Daoy (cell line): ENCODE measurements at places on chromosomes 3 and 15. TPM values are rescaled to one million over a fixed set of nuclear protein-coding genes. Genes with fewer than 3 reads are reported as not detected.

TRAIP gene
- 6.6 and 10.4 TPM in 2 replicates for total RNA-seq

RTP4 gene
- 2.0 and 5.2 TPM in 2 replicates for total RNA-seq

CD47 gene
- total RNA-seq: 160 and 273 TPM in 2 replicates

GOLGA6B gene
- not detected in 2 replicates for total RNA-seq

ECE2 gene
- not detected in 2 replicates for total RNA-seq

TTLL13 gene
- 0.06 TPM in 1 of 2 replicates, not detected in the other for total RNA-seq

ZNF80 gene
- not detected in 2 replicates for total RNA-seq

EOMES gene
- 0.06 and 0.68 TPM in 2 replicates for total RNA-seq

TNFAIP8L3 gene
- total RNA-seq: 0.97 and 1.0 TPM in 2 replicates

EIF2A gene
- total RNA-seq: 228 and 245 TPM in 2 replicates

MINAR1 gene
- total RNA-seq: 0.48 and 1.3 TPM in 2 replicates

DUOXA1 gene
- total RNA-seq: not detected in 2 replicates

PLIN1 gene
- 0.29 TPM in 1 of 2 replicates, not detected in the other for total RNA-seq

PXYLP1 gene
- total RNA-seq: 8.6 TPM in 2 replicates

RLBP1 gene
- not detected in 2 replicates for total RNA-seq

DPPA2 gene
- 0.34 and 0.68 TPM in 2 replicates for total RNA-seq

GOLGA8J gene
- total RNA-seq: not detected in 2 replicates

RASL12 gene
- 1.5 and 1.6 TPM in 2 replicates for total RNA-seq

GUCA1C gene
- total RNA-seq: not detected in 2 replicates

GNB4 gene
- total RNA-seq: 42.4 and 47.8 TPM in 2 replicates

PRSS50 gene
- not detected in 2 replicates for total RNA-seq

BMF gene
- total RNA-seq: 2.2 and 3.7 TPM in 2 replicates

HES1 gene
- total RNA-seq: 88.3 and 97.8 TPM in 2 replicates

LMCD1 gene
- total RNA-seq: 14.5 and 18.7 TPM in 2 replicates

ALPK3 gene
- total RNA-seq: 0.11 and 0.24 TPM in 2 replicates

NPAP1 gene
- total RNA-seq: 0.03 and 0.17 TPM in 2 replicates

ATP13A5 gene
- total RNA-seq: 0.30 TPM in 1 of 2 replicates, not detected in the other

C15orf62 gene
- total RNA-seq: 0.40 TPM in 1 of 2 replicates, not detected in the other

NAALADL2 gene
- total RNA-seq: 1.5 and 8.7 TPM in 2 replicates

PLXNB1 gene
- total RNA-seq: 11.3 and 11.5 TPM in 2 replicates

LSMEM2 gene
- 1.1 TPM in 1 of 2 replicates, not detected in the other for total RNA-seq

UNC13C gene
- 0.09 and 0.11 TPM in 2 replicates for total RNA-seq

NDUFB4 gene
- total RNA-seq: 120 and 124 TPM in 2 replicates

CPNE4 gene
- not detected in 2 replicates for total RNA-seq

SGO1 gene
- 13.3 and 14.6 TPM in 2 replicates for total RNA-seq

LDHAL6B gene
- total RNA-seq: not detected in 2 replicates

HYAL1 gene
- total RNA-seq: 0.06 TPM in 1 of 2 replicates, not detected in the other

EEF1AKMT4 gene
- 15.7 and 21.5 TPM in 2 replicates for total RNA-seq

DUT gene
- total RNA-seq: 137 and 174 TPM in 2 replicates

ADGRG7 gene
- total RNA-seq: not detected in 2 replicates

RAB6B gene
- total RNA-seq: 1.1 and 1.4 TPM in 2 replicates
